ENCODE measurements at places on chromosomes 4 and X. TPM values are rescaled to one million over a fixed set of nuclear protein-coding genes. Genes with fewer than 3 reads are reported as not detected.

The CDS1 gene
- total RNA-seq, result 0.27 TPM

The TCEAL7 gene
- 2.8 TPM for total RNA-seq

The HOPX gene
- 2.0 TPM for total RNA-seq

The NDP gene
- total RNA-seq, result 0.27 TPM

The ASB12 gene
- not detected for total RNA-seq

The HPGDS gene
- 16.7 TPM for total RNA-seq

The CT45A10 gene
- total RNA-seq, result not detected

The HDX gene
- total RNA-seq, result 6.0 TPM

The CHM gene
- 14.9 TPM for total RNA-seq

The DIPK2B gene
- total RNA-seq, result 11.6 TPM

The GYPE gene
- not detected for total RNA-seq

The GNRHR gene
- not detected for total RNA-seq

The DLG3 gene
- 18.7 TPM for total RNA-seq

The FRAS1 gene
- 2.0 TPM for total RNA-seq

The REPS2 gene
- total RNA-seq, result 4.9 TPM

The UGT8 gene
- 0.14 TPM for total RNA-seq

The XAGE1A gene
- not detected for total RNA-seq

The ASMT gene
- total RNA-seq, result not detected

The MMAA gene
- total RNA-seq, result 3.0 TPM

The LYAR gene
- total RNA-seq, result 20.7 TPM

The TLR3 gene
- total RNA-seq, result 3.5 TPM

The AMBN gene
- total RNA-seq, result not detected

The SLC6A14 gene
- not detected for total RNA-seq

The MAML3 gene
- total RNA-seq, result 7.3 TPM

The TAPT1 gene
- total RNA-seq, result 36.0 TPM

The GAGE12E gene
- total RNA-seq, result not detected

The MAMLD1 gene
- 8.3 TPM for total RNA-seq

The STK32B gene
- 7.0 TPM for total RNA-seq

The CCDC158 gene
- 1.8 TPM for total RNA-seq

The RAP1GDS1 gene
- total RNA-seq, result 16.7 TPM

The GLRA3 gene
- not detected for total RNA-seq

The SYTL4 gene
- total RNA-seq, result 13.5 TPM

The KCNE5 gene
- 1.3 TPM for total RNA-seq

The ANKRD50 gene
- 23.9 TPM for total RNA-seq

The PAGE2 gene
- not detected for total RNA-seq

The NXF2B gene
- total RNA-seq, result not detected

The SLC38A5 gene
- total RNA-seq, result 4.9 TPM

The ABCG2 gene
- 2.4 TPM for total RNA-seq

The GDI1 gene
- total RNA-seq, result 99.4 TPM

The BST1 gene
- 9.2 TPM for total RNA-seq

The TLR10 gene
- 0.28 TPM for total RNA-seq

The LRIT3 gene
- total RNA-seq, result 0.85 TPM

The CXCL1 gene
- total RNA-seq, result 0.68 TPM

The HS6ST2 gene
- total RNA-seq, result not detected

The ZNF157 gene
- not detected for total RNA-seq

The FMR1NB gene
- not detected for total RNA-seq

The TIMM17B gene
- total RNA-seq, result 52.0 TPM

The ETDB gene
- not detected for total RNA-seq

The CNGA1 gene
- total RNA-seq, result not detected

The DNAAF6 gene
- total RNA-seq, result not detected

The S100G gene
- total RNA-seq, result not detected

The SOWAHB gene
- 0.27 TPM for total RNA-seq
